ENCODE measurements at places on chromosomes 5 and 9. TPM values are rescaled to one million over a fixed set of nuclear protein-coding genes. Genes with fewer than 3 reads are reported as not detected.

DNA sequence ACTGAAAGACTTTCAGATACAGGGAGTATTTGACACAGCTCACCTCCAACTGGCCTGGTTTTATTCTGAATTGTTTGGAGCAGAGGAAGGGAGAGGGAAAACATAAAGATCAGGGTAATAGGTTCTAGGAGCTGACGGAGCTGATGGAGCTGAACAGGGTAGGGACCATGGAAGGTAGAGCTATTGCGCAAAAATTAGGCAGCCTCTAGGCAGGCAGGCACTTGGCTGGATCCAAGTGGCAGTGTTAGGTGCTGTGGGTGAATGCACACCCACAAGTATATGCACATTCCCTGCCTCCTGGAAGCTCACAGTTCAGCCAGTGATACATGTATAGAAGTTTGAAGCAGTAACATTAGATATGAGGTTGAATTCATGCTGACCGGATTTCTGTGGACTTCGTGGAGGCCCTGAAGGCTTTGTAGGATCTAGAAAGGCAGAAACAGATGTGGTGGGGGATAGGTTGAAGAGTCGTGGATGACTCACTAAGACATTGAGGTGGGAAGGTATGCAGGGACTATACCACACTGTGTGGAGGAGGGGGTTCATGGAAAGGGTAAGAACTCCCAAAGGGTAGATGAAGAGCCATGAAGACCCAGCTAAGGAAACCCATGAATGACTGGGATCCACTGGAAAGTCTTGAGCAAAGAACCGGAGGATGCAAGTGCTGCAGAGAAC, 50.8 kb downstream of the WWC1 start:
- DNase-seq: no peak

DNA sequence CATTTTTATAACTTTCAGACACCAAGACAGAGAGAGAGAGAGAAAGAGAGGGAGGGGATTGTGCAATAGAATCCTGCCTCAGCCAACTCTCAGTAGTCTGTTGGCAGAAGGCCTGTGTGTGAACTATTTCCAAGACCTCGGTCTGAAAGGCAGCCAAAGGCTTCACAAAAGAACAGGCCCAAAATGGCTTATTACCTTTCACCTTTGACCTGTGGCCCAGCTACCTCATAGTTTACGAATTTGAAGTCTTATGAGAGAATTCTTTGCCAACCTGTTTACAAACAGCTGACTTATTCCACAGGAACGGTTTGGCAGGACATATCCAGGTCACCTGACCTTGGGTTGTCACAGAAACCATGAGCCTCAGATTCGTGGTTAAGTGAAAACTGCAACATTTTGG, 48.6 kb downstream of the NR2F1-AS1 start:
- DNase-seq: peak; percentile 34

GARIN3 gene
- not detected for polyA plus RNA-seq

ZNF366 gene
- 0.71 TPM for polyA plus RNA-seq

NDFIP1 gene
- 63.9 TPM for polyA plus RNA-seq

GRCh38 chr5:169009123-169009522, 291.8 kb downstream of the SLIT3 start:
- DNase-seq: no peak

DNA sequence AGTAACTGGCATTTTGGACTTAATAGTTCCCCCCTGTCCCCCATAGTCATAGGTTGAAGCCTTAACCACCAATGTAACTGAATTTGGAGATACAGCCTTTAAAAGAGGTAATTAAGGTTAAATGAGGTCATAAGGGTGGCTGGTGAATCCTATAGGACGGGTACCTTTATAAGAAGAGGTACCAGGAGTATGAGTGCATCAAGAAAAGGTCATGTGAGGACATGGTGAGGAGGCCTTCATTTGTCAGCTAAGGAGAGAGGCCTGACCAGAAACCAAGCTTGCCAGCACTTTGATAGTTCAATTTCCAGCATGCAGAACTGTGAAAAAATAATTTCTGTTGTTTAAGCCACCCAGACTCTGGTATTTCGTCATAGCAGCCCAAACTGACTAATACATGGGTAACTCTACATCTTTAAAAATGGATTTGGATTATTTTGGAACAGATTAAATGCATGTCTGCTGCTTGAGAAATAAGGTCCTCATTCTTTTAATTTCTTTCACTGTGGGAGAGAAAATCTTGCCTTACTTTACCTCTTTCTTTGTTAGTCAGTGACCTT, 9.7 kb downstream of the RASA1 start:
- no peak for DNase-seq

DNA sequence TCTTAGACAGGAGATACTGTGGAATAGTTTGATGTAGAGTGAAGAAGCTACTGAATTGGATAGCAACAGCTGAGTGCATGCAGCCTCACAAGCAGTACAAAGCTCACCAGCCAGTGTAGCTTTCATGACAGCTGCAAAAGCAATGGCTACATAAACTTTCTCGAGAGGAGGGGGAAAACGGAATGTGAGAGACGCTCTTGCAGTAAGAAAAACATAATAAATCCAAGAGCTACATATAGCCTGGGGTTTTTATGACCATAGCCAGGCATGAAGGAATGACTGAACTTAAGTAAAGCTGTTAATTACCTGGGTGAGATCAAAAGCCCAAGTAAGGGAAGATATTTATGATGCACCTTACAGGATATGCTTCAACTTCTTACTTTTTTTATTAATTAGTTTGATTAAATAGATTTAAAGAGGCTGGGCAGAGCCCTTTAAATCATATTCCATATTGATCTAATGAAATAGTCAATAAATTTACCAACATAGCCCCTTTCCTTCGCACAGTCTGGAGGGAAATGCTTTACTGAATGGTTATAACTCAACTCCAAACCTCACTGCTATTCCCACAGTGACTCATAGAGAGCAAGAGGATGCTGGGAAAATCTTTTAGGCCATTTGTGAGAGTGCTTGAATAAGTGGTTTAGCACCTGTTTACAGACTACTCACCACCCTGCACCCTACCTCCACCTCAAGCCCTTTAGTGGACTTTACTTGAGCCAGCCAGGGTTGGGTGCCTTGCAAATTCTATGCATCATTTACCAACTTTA, 407.2 kb upstream of the CLINT1 start:
- no peak for DNase-seq

DNA sequence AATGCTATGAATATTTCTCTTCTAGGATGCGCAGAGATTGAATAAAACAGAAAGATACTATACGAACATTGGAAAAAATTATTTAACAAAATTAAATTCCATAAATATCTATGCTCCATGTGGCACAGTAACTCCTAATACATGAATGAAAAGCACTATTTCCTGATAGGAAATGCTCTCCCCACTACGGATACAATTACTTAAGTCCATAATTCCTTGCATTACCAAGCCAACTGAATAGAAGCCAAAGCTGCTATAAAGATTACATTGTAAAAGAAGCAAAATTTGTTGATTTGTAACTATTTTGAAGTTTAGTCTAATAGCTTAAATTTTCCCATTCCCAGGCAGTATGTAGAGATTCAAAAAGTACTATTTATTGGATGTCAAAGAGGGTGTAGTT, 61.8 kb upstream of the SNX2 start:
- DNase-seq: no peak

GRCh38 chr5:78127875-78128274, 166.6 kb downstream of the AP3B1 start:
- no peak for DNase-seq

DNA sequence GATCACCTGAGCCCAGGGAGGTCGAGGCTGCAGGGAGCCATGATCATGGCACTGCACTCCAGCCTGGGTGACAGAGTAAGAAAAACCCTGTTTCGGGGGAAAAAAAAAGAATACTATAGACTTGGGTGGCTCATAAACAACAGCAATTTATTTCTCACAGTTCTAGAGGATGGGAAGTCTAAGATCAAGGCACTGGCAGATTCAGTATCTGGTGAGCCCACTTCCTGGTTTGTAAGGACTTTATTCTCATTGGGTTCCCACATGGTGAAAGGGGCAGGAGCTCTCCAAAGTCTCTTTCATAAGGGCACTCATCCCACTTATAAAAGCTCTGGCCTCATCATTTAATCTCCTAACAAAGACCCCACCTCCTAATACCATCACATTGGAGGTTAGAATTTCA, 8.7 kb downstream of the HINT1 start:
- DNase-seq: no peak

DNA sequence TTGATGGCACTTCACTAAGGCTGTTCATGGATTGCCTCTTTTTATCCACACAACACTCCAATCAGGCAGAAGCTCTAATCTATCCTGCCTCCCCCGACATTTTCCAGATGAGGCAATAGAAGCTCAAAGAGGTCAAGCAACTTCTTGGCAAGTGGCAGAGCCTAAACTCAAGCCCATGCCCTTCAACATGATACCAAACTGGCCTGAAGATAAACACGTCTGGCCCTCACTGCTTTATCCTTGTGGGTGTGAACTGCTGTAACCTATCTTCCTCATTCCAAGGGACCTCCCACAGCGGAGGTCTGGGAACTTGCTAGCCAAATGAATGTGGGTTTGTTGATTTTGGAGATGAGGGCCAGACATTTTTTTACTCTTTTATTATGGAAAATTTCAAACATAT, 9.5 kb downstream of the SLC35A4 start:
- DNase-seq: no peak

FBLL1 gene
- 0.05 TPM for polyA plus RNA-seq

PCDHB8 gene
- polyA plus RNA-seq: not detected

DNA sequence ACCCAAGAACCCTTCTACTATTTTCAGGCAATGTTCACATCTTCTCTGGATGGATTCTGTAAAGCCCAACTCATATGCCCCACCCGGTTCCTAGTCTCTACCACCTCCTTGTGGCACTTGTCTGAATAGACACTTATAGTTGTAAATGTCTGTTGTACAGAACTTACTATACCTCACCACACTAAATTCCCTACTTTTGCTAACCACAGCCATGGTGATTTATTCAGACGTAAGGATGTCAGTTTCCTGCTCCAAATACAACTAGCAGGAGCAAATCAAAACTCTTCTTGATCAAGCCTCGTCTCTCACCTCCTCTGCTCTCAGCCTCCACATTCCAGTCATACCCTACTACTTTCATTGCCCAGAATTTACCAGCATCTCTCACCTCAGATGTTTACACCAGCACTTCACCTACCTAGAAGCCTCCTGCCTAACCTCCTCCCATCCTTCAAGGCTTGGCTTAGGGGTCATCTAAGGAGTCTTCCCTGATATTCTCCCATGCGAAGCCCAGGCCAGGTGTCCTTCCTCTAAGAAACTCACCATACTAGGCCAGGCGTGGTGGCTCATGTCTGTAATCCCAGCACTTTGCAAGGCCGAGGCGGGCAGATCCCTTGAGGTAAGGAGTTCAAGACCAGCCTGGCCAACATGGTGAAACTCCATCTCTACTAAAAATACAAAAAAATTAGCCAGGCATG, 75.5 kb downstream of the MAPKAP1 start:
- no peak for DNase-seq
